ENCODE measurements at places on chromosomes 5 and 9.

GRCh38 chr9:89395931-89396710 lies 77.8 kb downstream of the SECISBP2 start:
- no peak for DNase-seq

GRCh38 chr9:135887021-135887507 lies 20.3 kb downstream of the CAMSAP1 start:
- peak; percentile 44 for DNase-seq

- DNase-seq, result no peak
Observed at GRCh38 chr5:120073722-120074121, 390.4 kb upstream of the PRR16 start.

GRCh38 chr5:6118691-6119090 lies 259.7 kb downstream of the MED10 start:
- no peak for DNase-seq

DNA sequence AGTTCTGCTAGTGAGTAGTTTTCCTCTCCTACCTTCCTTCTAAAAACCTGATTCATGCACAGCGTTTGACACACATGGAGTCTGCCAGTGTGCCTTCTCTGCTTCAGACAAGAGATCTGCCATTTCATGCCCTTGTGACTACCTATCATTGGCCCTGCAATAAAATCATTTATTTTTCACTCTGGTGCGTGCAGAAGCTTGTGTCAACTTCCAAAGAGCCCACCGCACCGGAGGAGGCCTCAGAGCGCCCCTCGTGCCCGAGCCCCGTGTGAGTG lies 13.7 kb downstream of the HNRNPH1 start:
- DNase-seq, result no peak

- DNase-seq, result no peak
Observed at GRCh38 chr5:40571729-40572128, 108.0 kb upstream of the PTGER4 start.

GRCh38 chr9:136823136-136824046 lies 15.6 kb downstream of the RABL6 start:
- no peak for DNase-seq

- DNase-seq, result peak; percentile 25
Observed at GRCh38 chr5:146240951-146241350, 37.5 kb downstream of the RBM27 start.

DNA sequence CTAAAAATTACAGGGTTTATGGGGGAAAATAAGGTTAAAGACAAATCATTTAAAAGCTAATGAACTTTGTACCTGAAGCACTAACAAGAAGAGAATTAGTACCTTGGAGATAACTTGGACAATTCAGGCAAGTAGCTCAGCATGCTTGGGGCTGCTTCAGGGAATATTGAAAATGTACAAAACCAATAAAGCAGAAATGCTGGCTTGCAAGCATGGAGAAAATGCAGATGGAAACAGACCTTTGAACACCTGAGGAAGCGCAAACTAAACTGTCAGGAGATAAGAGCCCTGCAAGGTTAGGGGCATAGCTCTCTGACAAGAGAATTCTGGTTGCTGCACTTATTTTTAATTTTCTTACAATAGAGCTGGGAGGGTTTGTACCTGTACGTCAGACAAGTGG lies 42.6 kb upstream of the C5orf47 start:
- DNase-seq, result no peak

DNA sequence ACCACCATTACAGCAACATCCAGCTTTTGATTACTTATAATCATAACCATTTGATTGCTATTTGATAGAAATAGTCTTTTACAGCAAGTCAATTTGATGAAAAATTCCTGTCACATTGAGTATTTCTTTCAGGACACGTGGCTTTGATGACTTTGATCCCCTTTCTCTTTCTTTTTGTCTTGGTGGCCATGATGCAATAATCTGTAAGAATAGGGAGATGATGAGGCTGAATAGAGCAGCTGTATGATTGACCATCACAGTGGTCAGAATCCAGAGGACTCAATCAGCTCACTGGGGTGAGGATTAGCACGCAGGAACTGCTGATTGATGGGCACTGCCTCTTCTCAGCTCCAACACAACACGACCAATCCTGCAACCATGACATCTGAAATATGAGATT lies 262.7 kb downstream of the PARP8 start:
- DNase-seq, result no peak

- DNase-seq, result peak; percentile 42
Observed at GRCh38 chr5:142063878-142064331, 44.7 kb upstream of the NDFIP1 start.

DNA sequence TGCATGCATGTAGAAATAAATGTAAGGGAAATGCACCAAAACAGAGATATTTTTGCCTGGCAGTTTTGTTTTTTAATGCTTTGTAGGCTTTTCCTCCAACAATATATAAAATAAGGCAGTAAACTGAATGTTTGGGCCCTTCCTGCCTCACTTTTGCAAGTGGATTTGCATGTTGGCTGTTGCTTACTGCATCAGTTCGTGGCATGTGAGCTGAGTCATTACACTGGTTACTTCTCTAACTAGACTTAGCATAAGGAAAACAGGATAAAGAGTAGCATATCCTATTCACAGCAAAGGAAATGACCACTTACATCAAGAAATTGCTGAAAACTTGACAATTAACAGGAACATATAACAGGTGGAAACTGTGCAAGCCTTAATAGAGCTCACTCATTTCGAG lies 113.4 kb downstream of the TLE1 start:
- peak; percentile 33 for DNase-seq

DNA sequence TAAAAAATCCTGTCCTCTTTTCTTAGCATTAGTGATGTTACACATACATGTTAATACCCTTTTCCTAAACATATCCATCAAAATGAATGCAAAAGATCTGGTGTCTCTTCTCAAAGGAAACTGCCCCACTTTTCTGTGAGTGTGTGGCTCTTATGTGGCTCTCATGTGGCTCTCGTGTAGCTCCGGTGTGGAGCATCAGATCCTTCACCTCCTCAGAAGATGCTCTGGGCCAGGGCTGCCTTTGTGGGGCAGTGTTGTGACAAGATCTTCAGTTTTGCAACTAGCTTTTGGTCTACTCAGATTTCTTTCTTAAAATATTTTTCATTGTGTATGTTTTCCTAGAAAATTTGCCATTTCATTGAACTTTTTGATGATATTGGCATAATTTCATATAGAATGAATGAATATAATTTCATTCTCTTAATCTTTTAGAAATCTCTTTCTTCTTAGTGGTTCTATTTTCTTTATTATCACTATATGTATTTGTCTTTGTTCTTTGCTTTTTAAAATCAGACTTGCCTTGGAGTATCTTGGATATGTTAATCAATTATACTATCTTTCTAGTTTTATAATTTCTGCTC lies 19.4 kb downstream of the GARNL3 start:
- peak; percentile 53 for DNase-seq

- DNase-seq, result no peak
Observed at GRCh38 chr5:142307146-142307890, 17.5 kb downstream of the SPRY4 start.

DNA sequence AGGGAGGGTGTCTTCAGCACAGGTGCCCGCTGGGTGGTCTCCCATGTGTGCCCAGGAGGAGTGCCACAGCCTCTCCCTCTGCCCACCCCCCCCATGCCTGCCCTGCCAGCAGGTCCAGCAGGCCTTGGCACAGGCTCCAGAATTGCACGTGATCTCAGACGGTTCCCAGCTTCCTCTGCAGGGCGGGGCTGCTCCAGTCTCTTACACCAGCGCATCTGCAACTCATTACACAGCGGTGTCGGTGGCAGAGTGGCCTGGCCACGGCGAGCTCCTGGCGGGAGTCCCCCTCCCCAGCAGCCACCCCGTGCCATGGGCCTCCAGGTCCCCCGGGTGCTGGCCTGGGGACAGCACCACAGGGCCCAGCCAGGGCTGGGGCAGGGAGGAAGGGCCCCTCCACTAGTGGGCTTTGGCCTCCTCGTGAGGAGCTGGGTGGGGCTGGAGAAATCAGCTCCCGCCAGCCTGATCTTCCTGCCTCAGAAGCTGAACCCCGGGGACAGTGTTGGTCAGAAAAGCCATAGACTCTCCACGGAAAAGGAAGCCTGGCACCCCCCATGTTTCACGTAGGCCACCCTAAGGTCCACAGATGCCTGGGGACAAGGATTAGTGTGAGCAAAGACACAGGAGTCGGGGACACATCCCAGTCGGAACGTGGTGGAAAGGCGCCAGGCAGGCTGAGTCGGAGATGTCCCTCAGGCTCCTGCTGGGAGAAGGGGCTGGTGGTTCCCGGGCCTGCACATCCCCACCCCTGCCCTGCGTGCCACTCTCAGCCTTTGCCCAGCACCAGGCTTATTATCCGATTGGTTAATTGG lies 40.2 kb downstream of the RXRA start:
- peak; percentile 88 for DNase-seq

- no peak for DNase-seq
Observed at GRCh38 chr9:89659891-89660685, 55.3 kb downstream of the GADD45G start.

DNA sequence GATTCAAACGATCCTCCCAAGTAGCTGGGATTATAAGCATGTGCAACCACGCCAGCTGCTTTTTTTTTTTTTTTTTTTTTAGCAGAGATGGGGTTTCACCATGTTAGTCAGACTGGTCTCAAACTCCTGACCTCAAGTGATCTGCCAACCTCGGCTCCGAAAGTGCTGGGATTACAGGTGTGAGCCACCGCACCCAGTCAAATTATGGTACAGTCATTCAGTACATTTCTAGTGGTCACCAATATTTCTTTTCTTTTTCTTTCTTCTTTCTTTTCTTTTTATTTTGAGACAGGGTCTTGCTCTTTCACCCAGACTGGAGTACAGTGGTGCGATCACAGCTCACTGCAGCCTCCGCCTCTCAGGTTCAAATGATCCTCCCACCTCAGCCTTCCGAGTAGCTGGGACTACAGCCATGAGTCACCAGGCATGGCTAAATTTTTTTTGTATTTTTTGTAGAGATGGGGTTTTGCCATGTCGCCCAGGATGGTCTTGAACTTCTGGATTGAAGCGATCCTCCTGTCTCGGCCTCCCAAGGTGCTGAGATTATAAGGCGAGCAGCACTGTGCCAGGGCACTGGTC lies 25.4 kb upstream of the DCP2 start:
- DNase-seq, result no peak

GRCh38 chr9:107584944-107585343 lies 95.4 kb upstream of the KLF4 start:
- no peak for DNase-seq

GRCh38 chr5:149367249-149367971 lies 9.6 kb downstream of the PCYOX1L start:
- DNase-seq, result peak; percentile 69

DNA sequence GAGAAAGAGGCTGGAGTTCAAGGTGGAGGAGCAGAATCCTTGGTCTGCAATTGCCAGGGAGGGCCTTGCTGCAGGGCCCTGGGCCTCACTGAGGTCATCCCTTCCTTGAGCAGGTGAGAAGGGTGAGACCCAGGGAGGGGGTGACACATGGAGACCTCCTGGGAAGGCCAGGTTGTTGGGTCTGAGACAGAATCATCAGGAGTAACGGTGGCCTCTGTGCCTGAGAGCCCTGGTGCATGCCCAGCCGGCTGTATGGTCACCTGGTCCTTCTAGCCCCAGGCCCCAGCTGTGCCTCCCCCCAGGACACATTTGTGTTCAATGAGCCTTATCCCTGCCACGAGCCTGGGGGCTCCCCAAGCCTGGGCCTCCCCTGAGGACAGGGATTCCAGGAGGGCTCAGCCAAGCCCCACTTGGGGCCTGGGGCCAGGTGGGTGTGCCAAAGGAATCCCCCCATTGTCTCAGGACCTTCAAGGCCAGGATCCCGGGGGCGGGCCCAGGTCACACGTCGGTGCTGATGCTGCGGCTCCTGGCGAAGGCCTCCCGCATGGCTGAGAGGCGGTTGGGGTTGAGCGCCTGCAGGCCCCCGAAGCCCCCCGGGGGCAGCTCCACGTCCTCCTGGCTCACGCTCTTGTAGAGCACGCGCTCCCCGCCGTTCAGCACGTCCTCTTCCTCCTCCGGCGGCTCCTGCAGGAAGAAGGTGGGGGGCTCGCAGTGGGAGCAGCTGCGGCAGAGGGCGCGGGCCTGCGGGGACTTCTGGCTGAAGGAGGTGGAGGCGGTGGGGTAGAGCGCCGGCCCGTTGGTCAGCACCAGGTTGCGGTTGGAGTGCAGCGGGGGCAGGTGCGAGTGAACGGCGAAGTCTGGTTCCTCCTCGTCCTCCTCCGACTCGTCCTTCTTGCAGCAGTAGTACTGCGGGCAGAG lies 30.4 kb downstream of the FAM163B start:
- no peak for DNase-seq

- no peak for DNase-seq
Observed at GRCh38 chr5:178278358-178279023, 45.9 kb upstream of the PHYKPL start.

DNA sequence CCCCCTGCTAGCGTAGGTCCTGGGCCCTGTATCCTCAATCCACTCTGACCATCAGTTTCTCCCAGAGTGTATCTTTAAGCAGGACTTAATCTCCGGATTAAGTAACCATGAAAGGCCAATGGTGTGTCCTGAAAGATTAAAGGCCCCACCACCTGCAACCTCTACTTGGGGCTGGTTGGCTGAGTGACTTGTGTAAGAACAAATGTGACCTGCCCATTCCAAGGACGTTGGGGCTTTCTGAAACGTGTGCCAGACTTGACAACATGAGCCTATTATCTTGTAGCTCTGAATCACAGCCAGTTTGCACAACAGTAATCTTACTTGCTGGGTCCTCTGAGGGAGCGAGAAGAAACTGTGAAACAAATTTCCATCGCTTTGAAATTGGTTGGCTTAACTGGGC lies 3.1 kb upstream of the PRELID2 start:
- no peak for DNase-seq

DNA sequence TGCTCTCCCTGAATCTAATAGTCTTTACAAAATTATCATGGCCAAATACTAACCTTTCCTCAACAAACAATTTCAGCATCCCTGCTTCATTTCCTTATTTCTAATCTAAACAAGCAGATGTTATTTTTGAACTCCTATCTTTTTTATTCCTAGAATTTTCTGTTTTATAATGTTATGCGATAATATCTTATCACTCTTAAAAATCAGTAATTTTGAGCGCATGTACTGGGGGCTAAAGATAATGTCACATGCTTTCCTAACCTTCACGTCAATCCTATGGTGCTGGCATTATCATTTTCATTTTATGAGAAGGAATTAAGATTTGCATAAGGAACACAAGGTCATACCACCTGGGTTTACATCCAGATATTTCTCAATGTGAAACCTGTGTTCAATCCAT lies 648.0 kb downstream of the BRINP1 start:
- no peak for DNase-seq

DNA sequence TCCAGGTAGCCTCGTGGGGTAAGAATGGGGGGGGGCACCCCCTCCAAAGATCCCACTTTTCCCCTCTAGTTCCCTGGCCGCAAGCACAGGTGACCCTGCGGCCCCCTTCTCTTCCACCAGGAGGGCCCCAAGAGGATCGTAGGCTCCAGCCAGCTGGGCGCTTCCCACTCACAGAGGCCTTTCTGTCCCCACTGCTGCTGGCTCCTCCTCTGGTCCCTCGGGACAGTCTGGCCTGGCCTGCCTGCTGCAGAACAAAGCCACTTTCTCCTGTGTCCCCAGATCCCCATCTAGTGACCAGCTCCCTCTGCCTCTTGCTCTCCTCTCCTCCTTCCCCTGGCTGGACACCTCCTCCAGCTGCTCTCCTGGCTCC lies 534 bp upstream of the SAPCD2 start:
- no peak for DNase-seq

DNA sequence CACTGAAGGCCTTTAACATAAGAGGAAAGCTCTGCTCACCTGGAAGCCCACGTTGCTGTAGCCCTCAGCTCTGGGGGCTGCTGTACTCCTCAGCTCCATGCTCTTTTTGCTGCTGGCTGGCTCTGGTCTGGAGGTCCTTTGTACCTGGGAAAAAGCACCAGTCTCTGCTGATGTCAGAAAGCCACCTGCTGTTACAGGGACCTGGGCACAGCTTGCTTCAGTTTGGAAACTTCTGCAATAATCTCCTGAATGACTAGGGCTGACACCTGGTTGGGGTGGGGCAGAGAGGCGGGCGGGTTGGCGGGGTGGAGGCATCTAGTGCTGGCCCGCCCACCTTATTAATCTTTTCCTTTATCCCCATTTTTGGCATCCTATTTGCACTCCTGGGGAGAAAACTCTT lies at the start of gene SLC28A3:
Gene SLC28A3 (minus strand): TSS at position 224 of the 400 bp plus-strand sequence. CDS start 125 bp downstream, at position 99.
- no peak for DNase-seq

Data from fibroblast of mammary gland (primary cell).